ENCODE measurements at places on chromosomes 12 and 14. TPM values are rescaled to one million over a fixed set of nuclear protein-coding genes. Genes with fewer than 3 reads are reported as not detected.
A peak's percentile ranks its signal among the peaks of the same experiment; 100 is the strongest.

TMEM229B gene
- total RNA-seq: 5.8 TPM

- DNase-seq: no peak
These were observed 107.7 kb upstream of the PPM1H start for GRCh38 chr12:63042646-63043045.

EPYC gene
- total RNA-seq: 1.8 TPM

- DNase-seq: no peak
These were observed 246.4 kb downstream of the RPL10L start for GRCh38 chr14:46404865-46405811.

DNA sequence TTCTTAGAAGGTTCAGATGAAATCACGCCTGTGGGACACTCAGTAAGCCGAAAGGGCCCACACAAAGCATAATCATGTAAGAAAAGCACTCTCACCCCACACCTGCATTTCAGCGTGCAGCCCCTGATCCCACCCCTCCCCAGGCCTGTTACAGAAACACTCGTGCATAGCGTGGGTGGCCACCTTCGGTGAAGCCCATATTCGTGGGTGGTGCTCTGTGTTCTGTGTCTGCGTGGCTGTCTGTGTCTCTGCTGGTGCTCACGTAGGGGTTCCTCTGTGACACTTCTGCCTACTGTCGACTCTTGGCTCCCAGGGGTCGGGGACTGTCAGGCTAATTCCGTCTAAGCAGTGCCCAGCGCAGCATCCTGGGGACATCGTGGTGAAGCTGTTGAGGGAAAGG, 74.0 kb downstream of the B4GALNT3 start:
- peak; percentile 13 for DNase-seq

DNA sequence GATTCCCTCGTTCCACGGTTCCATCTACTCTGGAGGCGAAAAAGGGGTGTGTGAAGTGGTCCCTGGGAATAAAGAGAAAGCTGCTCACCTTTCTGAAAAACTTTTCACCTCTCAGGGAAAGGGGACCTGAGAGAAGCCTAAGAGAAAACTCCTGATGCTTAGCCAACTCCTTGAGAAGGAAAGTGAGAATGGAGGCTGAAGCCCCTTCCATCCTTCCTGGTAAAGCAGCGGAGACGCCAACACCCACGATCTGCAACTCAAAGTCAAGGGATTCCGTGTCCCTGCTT, 110.0 kb downstream of the ARF6 start:
- DNase-seq: no peak

TMEM132C gene
- not detected for total RNA-seq

TTC9 gene
- 0.29 TPM for total RNA-seq

DNA sequence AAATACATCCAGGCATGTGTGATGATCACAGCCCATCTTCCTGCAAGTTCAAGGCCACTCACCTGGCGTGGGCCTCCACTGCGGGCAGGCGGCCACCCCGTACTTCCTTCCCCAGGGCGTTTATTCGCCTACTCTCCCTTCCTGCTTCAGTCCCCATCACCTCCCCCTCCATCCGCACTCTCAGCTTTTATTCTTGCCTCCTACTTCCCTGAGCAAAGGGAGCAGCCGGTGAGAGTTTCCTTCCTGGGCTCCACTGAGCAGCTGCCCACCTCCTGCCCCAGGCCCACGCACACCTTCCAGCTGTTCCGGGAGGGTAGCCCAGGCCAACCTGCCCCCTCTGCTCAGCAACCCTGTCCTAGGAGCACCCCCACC, 4.1 kb downstream of the CYP46A1 start:
- no peak for DNase-seq

PSMC1 gene
- total RNA-seq: 94.8 TPM

- no peak for DNase-seq
These were observed 186.6 kb upstream of the EEA1 start for GRCh38 chr12:93115646-93116045.

GRCh38 chr14:105760691-105761344, 234.4 kb downstream of the TMEM121 start:
- peak; percentile 45 for DNase-seq

- no peak for DNase-seq
These were observed 8.2 kb downstream of the GOLT1B start for GRCh38 chr12:21509768-21510167.

DNA sequence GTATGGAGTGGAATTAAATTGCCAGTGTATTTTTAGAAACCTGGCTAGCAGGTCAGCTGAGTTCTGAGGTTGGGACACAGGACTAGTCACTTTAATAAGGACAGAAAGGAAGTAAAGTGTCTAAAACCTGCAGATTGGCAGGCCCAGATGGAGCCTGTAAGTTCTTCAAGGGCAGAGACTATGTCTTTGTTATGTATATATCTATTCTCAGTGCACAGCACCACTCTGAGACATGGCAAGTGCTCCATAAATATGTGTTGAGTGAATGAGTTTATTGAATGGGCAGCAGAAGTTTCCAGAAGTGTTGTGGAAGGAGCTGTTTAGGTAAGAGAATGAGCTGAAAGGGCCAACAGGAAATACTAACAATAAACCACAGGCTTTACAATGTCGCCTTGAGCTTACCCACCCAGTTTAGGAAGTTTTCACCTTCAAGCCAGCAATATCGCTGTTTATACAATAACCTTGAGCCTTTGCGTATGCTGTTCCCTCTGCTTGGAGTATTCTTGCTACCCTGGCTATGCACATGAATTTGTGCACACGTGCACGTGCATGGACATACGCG, 109.5 kb upstream of the TMPO start:
- no peak for DNase-seq

Measured in osteoblast (primary cell).